ENCODE measurements at places on chromosomes 6 and 20.

DNA sequence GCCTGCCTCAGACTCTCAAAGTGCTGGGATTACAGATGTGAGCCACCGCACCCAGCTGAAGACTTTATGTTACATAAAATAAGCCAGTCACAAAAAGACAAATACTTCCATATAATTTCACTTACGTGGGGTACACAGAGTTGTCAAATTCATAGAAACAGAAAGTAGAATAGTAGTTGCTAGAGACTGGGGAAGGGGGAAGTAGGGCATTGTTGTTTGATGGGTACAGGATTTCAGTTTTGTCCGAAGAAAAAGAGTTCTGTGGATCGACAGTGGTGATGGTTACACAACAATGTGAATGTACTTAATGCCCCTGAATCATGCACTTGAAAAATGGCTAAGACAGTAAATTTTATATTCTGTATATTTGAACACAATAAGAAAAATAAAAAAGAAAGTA is 41.6 kb upstream of the ANKEF1 start:
- DNase-seq, result no peak

GRCh38 chr6:119145111-119145510 is 66.6 kb upstream of the FAM184A start:
- no peak for DNase-seq

DNA sequence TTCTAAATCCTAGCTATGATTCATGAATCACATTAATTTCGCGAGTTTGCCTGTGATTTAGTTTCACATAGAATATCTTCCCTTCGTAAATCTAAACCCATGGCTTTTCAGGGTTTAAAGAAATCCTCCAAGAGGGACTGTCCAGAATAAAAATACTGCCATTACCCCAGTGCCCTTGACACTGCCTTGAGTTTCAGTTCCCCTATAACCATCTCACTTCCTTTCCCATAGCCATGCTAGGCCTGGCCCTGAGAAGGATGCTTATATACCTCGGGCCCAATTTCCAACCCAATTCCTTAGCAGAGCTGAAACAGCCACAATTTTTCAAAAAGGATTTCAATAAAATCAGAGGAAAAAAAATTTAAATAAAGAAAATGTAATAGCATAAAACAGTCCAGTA is 697.3 kb downstream of the FRK start:
- no peak for DNase-seq

DNA sequence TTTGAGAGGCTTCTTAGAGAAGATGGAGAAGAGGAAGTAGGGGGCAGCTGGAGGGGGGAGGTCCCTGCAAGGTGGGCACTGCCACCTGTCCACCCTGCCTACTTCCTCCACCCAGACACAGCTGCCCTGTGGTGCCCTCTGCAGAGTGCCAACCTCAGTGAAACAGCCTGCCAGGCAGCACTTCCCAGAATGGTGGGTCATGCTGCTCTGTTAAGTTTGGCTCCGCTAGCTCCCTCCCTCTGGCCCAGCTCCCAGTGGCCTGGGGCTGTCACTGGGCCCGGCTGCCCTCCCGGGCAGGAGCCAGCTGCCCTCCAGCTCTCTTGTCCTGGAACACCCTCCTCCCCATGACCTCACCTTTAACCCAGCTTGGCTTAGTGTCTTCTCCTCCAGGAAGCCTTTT is 5.1 kb upstream of the EPB41L1 start:
- DNase-seq, result no peak

DNA sequence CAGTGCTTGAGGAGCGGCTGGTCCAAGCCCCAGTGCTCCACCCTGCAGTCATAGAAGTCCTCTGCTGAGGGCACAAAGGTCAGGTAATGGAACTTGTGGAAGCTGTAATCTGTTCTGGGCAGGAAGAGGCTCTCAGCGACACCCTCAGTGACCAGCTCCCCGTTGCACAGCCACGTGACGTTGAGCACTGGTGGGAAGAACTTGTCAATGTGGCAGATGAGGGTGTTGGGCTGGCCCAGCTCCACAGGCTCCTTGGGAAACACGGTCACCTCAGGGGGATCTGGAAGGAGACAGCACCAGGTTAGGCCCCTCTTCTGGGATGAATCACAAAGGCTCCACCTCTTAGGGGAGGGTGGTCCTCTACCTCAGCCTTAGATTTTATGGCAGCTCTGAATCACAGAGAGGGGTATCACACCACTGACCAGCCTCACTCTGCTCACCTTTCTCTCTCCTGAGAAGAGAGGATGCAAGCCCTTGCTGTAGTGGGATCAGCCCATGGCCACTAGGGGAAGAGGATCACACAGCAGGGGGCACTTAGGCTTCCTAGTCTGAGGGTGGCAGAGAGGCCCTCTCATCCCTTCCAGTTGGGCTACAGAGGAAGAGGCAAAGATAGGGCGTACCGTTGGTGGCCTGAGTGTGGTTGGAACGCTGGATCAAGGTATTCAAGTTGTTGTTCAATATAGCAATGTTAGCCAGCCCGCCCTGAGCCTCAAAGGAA is 4.3 kb downstream of the HLA-DPA1 start:
- DNase-seq, result no peak

DNA sequence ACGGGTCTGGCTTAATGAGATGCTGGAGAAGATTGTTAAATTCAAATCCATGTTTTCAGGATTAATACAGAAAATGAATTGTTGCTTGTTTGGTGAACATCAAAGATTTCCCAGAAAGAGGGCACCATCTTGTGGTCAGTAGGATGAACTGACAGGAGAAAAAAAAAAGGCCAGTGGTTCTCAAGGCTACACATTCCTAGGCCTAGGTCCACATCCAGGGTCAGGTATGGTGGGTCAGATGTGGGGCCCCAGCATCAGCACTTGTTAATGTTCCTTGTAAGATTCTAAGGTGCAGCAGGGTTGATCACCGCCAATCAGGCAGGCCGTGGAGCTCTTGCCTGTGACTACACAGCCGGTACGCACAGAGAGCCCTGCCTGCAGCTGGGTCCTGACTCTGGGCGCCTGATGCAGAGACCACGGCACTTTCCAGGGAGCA is 34.0 kb upstream of the FOXO3 start:
- DNase-seq, result no peak

- peak; percentile 13 for DNase-seq
Observed at GRCh38 chr6:87393026-87393622, 14.6 kb upstream of the CFAP206 start.
